ENCODE measurements at places on chromosomes 2 and 18. TPM values are rescaled to one million over a fixed set of nuclear protein-coding genes. Genes with fewer than 3 reads are reported as not detected.

GRCh38 chr2:23554054-23554697 lies 169.2 kb downstream of the KLHL29 start:
- no peak for DNase-seq

- no peak for DNase-seq
These were observed 100.7 kb downstream of the RAPGEF4 start for GRCh38 chr2:172836347-172836821.

GRCh38 chr2:97911206-97911921 lies 84.4 kb downstream of the TMEM131 start:
- no peak for DNase-seq

DNA sequence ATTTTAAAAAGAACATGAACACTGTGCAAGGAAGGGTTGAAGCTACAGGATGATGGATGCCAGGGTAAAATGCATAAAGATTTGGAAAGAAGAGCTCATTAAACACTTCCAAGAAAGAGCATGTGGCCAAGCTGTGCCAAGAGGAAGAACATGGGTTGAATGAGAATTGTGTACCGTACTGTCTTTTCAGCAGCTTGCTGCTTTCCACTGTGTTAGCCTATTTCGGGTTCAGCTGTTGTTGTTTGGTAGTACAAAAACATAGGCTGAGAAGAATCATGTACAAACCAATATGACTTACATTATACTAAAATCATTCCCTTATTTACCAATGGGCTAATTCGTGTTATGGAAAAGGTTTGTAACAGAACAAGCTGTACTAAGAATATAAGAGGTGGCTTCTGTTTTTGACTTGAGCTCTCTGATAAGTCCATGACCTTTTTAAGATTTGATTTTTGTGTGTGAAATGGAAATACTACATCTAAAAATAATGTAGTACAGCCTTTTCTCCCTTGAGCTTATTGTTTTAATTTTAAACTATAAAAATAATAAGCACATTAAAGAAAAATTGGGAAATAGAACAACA lies 188.3 kb upstream of the STON1 start:
- no peak for DNase-seq

DNA sequence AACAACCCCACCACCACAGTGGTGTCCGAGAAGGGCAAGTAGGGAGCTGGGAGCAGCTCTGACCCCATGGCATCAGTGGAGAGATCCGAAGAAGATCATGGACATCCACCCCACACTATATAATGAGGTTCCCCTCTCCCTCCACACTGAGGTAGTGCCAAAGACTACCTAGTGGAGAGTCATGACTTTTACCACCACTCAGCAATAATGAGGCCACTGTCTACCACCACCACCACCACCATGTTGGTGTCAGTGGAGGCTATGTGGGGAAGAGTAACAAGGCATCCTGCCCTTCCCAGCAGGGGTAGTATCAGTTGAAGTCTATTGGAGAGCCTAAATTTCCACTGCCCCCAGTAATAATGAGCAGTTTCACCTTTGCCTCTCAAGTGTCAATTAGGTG lies 321.7 kb upstream of the ZC3H15 start:
- DNase-seq = no peak

- no peak for DNase-seq
These were observed 442.1 kb upstream of the MEX3C start for GRCh38 chr18:51639541-51639940.

DNA sequence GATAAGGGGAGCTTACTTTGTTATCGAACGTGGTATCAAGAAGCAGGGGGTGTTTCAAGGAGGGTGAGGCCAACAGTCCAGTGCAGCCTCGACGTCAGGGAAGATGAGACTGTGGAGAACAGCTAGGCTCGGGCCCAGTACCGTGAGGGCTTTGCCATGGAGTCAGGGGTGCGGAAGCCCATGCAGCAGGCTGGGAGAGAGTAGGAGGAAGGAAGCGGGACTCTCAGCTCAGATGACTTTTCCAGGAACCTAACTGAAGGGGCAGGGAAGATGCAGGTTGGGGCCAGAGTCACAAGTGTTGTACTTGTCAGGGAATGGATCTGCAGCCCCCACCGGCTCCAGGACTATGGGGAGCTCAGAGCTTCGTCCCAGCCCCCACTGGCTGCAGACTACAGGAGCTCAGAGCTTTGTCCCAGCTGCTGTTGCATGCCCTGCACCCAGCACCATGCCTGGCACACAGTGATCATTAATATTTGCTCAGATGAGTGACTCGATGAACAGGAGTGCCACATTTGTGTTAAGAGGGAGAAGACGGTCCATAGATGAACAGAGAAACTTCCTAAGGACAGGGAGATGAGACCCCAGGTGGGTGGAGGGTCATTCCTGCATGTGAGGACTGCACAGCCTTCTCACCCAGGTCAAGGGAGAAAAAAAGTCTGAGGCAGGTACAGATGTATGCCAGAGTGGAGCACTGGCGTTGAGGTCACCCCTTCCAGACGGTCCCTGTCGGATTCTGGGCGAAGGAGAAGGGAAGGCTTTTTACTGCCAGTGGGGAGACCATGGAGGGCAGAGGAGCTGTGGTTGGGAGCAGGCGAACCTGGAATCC lies 36.4 kb downstream of the PTGR3 start:
- no peak for DNase-seq

DNA sequence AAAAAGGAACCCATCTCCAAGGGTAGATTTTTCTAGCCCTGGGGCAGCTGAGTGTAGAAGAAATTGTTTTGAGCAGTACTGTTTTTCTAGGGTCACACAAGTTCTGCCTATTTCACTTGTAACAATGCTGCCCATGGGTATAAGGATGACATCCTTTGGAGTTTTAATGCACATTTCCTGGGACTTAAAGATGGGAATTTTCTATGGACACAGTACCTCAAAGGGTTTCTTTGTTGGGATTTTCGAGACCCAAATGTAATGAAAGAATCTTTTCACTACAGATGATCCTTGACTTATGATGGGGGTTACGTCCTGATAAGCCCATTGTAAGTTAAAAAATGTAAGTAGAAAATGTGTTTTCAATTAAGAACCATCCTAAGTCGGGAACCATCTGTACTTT lies 31.8 kb downstream of the CDC42EP3 start:
- no peak for DNase-seq

DNA sequence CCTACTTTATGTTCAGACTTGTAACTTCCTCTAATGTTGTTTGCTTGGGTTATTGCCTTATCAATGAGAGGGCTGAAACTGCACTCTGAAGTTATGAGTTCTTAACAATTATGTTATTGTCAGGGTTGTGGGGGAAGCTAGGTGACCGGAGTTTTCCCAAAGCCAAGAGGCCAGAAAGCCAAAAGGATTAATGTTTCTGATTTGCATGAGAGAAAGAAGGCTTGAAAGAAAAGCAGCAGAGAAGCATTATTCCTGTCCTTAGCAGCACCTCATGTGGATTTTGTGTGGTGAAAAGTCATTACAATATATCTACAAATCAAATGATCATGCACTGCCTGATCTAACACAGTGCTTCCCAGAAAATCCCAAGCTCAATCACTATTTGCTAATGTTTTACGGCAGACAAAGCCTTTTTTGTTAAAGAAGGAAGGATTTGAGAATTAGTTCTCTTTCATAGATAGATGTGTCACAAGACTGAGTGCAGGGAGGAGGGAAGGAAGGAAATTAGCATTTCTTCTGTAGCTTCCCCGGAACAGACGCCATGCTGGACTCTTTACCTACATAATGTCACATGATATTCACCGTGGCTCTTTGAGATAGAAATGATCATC lies 203.2 kb downstream of the ALK start:
- DNase-seq = no peak

GRCh38 chr2:225011585-225011984 lies 30.7 kb downstream of the DOCK10 start:
- DNase-seq = no peak

GRCh38 chr2:99159594-99159993 lies 4.8 kb downstream of the LIPT1 start:
- no peak for DNase-seq

GRCh38 chr18:67301592-67301991 lies 214.9 kb downstream of the DSEL start:
- no peak for DNase-seq

DNA sequence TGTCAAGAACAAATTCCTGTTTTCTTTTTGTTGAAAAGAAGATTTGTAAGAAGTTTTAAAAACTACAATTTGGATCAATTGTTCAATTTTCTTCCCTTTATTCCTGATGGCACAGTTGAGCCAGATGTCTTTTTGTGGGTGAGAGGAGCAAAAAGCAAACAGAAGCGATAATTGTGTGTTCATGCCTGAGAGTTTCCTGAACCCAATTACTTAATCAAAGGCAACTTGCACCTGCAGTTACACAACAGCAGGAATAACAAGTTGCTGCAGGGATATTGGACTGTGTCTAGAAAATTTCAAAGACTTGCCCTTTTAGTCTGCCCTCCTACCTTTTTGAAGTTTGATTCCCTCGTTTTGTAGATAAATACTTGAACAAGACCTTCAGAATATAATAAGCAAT lies 383.6 kb downstream of the DSEL start:
- DNase-seq = no peak

GRCh38 chr2:232295971-232296370 lies 82.6 kb upstream of the ALPP start:
- DNase-seq = no peak

GRCh38 chr2:44929735-44930273 lies 11.7 kb upstream of the SIX3 start:
- DNase-seq = no peak

GRCh38 chr2:28406276-28407096 lies 13.8 kb downstream of the FOSL2 start:
- DNase-seq = no peak

DNA sequence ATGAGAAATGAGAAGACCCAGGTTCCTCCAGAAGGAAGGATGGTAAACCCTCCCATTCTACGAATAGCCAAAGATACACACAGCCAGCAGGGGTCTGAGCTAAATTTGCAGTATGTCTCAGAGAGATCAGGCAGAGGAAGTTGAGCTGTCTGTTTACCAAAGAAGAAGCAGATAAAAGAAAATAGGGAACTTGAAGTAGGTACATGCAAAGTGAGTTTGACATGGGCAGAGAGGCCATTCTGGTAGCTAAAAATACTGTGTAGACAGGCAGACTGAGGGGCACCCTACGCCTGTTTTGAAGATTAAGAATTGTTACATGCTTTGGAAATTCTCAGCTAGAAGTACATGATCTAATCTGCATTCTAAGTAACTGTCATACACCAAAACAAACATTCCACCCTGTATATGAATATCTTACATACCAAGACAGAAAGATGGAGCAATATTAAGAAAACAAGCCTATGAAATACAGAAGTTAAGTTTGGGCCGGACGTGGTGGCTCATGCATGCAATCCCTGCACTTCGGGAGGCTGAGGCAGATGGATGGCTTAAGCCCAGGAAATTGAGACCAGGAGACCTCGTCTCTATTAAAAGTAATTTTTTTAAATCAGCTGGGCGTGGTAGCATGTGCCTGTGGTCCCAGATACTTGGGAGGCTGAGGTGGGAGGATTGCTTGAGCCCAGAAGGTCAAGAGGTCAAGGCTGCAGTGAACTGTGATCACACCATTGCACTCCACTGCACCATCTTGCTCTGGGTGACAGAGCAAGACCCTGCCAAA lies 157.9 kb downstream of the ANKRD44 start:
- no peak for DNase-seq

DNA sequence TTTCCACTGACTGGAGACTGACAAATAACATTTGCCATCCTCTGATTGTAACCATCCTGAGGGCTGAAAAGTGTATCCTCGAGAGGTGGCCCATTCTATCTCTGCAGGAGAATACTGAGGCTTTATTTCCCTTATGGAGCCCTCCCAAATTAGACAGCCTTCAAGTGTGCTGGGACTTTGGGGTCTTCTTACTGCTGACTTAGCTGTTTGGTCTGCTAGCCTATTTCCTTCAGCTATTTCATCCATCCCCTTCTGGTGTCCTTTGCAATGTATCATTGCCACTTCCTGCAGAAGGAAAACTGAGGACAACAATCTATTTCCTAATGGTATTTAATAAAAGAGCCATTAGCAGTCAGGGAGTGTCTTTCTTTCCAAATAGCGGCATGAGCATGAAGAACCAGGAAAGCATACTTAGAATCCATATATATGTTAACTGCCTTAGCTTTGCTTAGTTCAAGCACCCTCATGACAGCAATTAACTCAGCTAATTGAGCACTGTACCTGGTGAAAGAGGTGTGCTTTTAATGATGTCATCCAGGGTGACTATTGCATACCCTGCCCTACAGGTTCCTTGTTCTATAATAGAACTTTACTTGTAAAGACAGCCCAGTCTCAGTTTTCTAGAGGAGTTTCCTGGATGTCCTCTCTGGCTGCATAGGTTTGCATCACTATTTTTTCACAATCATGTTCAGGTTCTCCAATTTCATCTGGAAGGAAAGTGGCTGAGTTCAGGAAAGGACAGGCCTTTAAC lies 24.0 kb downstream of the CMPK2 start:
- no peak for DNase-seq

- no peak for DNase-seq
These were observed 5.3 kb downstream of the FHL2 start for GRCh38 chr2:105393373-105394055.

Gene MARCHF4
- not detected for polyA plus RNA-seq

Gene EPAS1
- 26.2 TPM for polyA plus RNA-seq

Gene RAD51AP2
- 0.08 TPM for polyA plus RNA-seq

Gene AQP4
- 0.36 TPM for polyA plus RNA-seq

Gene PRKD3
- 4.4 TPM for polyA plus RNA-seq

Gene EN1
- polyA plus RNA-seq = not detected

Gene RPE
- 12.3 TPM for polyA plus RNA-seq

Gene TMEM247
- polyA plus RNA-seq = not detected

Gene INO80C
- 10.6 TPM for polyA plus RNA-seq

Gene FMNL2
- polyA plus RNA-seq = 2.5 TPM

Gene MOB4
- 7.6 TPM for polyA plus RNA-seq

Gene ANXA4
- 135 TPM for polyA plus RNA-seq

Gene STARD7
- polyA plus RNA-seq = 47.4 TPM

Gene MC2R
- not detected for polyA plus RNA-seq

Gene SERPINB11
- polyA plus RNA-seq = not detected

Gene KCNIP3
- 1.1 TPM for polyA plus RNA-seq
